ENCODE measurements at places on chromosomes 16 and 17. TPM values are rescaled to one million over a fixed set of nuclear protein-coding genes. Genes with fewer than 3 reads are reported as not detected.
A peak's percentile ranks its signal among the peaks of the same experiment; 100 is the strongest.

GRCh38 chr17:43171586-43172487 lies 823 bp downstream of the NBR1 start:
- no peak for ATAC-seq

GRCh38 chr17:3710951-3711383 lies 12.7 kb upstream of the HASPIN start:
- no peak for ATAC-seq

KRT39 gene
- not detected for total RNA-seq

GRCh38 chr16:53712065-53712464 lies 8.1 kb downstream of the FTO start:
- no peak for ATAC-seq

CENPT gene
- 21.4 TPM for total RNA-seq

- no peak for ATAC-seq
Observed at GRCh38 chr17:31843070-31843745, 15.8 kb downstream of the COPRS start.

DNA sequence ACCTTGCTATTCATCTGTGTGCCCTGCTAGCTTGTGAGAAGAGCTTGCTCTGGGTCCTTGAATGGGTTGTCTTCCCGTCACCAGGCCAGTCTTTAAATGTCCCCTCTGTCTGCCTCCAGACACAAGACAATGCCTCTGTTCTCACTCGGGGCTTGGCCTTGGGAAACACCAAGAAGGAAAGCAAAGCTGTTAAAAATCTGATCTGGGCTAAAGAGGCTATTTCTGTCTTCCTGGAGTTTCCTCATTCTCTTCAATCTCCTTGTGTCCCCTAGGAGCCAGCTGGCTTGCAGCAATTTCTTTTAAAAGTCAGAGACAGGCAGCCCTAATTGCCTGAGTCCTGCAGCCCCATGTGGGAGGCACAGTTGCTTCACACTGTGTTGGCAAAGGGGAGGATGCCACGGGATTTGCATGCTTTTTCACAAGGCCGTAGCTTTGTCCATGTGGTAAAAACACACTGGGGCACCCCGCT lies 2.5 kb downstream of the DNAI2 start:
- ATAC-seq: peak; percentile 56

- no peak for ATAC-seq
Observed at GRCh38 chr16:10738231-10739077, 5.2 kb upstream of the NUBP1 start.

TCAP gene
- 1.7 TPM for total RNA-seq

DNA sequence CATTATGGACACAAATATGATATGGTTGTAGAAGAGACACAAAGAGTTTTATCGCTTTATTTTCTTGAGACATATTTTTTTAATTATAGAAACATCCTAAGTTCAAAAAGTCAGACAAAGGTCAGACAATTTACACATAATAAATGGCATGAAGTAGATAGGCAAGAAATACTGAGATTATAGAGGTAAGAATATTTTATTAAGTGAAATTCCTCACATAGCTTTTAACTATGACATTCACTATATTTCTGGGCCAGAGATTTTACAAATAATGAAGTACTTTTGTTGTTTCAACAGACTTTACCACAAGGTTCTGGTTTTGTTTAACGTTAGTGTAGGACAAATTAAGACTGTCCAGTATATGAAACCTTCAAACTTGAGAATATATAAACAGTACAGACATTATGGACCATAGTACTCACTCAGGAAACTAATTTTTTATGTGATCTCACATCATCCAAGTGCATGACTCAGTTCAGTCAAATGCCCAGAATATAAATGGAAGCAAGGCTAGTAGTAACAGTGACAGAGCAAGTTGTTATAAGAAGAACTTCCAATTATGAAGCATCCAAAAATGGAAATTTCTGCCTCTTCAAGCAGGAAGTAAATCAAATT lies 394.8 kb downstream of the KCNJ2 start:
- no peak for ATAC-seq

CCL4L2 gene
- total RNA-seq: not detected

DNA sequence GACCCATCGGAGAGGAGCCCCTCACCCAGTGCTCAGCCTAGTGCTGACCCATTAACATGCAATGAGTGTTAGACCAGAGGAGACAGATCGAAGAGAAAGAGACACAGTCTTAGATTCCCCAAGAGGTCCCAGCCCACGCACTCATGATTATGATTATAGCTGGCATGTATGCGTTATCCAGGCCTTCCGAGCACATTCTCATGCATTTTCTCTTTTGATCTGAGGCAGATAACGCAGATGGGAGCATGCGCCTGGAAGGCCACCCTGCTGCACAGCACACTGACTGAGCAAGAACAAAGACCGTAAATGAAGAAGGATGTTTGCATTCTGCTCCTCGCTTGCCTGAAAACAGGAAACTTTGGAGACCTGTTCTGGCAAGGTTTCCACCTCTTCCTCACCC lies 232.7 kb downstream of the SOX9 start:
- ATAC-seq: no peak

DNA sequence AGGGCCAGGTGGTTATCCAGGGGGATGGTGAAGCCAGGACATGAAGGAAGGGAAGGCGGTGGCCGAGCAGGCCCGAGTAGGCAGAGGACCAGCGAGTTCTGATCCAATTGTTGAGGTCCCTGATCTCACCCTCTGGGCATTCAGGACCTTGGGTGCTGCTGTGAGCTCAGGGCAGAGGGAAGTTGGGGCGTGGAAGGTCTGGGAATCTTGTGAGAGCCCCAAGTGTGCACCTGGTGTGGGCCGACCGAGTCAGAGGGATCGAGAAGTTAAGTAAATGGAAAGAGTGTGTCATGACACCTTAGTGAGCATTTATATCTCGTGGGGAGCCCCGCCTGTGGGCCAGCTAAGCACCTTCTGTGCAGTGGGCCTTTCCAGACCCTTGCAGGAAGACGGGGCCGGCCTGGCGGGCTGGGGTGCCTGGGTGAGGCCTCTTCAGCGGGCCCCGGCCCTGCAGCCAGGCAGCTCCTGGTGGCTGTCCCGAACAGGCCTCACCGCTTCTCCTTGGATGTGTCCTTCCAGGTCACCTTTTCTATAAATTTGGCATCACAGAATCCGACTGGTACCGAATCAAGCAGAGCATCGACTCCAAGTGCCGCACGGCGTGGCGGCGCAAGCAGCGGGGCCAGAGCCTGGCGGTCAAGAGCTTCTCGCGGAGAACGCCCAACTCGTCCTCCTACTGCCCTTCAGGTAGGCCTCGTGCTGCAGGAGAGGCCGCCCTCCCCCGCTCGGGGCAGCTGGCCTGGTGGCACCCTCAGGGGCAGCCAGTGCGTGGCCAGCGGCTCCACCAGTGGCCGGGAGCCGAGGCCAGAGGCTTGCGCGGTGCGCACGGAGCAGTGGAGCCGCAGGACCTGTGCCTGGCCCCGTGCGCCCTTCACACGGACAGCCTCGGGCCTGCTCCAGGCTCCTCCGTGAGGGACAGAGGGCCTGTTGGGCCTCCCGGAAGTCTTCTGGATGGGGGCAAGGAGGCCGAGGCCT lies 76.0 kb downstream of the BANP start:
- ATAC-seq: no peak

C16orf86 gene
- 2.3 TPM for total RNA-seq

ABCC12 gene
- total RNA-seq: 1.2 TPM

GRCh38 chr17:64505340-64506200 lies 519 bp downstream of the DDX5 start:
- ATAC-seq: peak; percentile 1

DNA sequence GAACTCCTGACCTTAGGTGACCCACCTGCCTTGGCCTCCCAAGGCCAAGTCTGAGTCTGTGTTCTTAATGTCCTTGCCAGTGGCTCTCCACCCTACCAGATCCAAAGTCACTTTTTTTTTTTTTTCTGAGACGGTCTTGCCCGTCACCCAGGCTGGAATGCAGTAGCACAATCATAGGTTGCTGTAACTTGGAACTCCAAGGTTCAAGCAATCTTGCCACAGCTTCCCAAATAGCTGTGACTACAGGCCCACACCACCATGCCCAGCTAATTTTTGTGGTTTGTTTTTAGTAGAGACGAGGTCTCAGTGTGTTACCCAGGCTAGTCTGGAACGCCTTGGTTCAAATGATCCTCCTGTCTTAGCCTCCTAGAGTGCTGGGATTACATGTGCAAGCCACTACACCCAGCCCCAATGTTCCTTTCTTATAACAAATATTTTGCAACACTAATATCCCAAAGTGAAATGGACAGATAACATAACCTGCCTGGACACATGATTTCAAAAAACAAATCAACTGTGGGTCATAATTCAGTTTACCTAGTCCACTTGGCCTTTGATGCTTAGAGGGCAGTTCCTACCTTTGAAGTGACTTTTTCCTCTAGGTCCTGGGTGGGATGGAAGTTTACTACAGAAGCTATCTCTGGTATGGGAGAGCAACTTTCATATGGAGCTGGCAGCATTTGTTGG lies 4.0 kb upstream of the RAPGEFL1 start:
- ATAC-seq: no peak

GRCh38 chr16:65200156-65200773 lies 78.4 kb upstream of the CDH11 start:
- ATAC-seq: no peak

GRCh38 chr17:17816240-17816814 lies 20.5 kb downstream of the SREBF1 start:
- ATAC-seq: no peak

CNTNAP1 gene
- total RNA-seq: 12.7 TPM

YBX2 gene
- total RNA-seq: 0.43 TPM

GRCh38 chr17:73998249-73998648 lies 205.2 kb upstream of the RPL38 start:
- ATAC-seq: no peak
